Activated T-helper 2 cell treated with anti-CD3 and anti-CD28 coated beads, Interferon-gamma antibody, Interleukin-2, Interleukin-4, amounts not matched to agents 10 μg/mL and 5 μg/mL and 100 μg/mL, durations not matched to agents 14 hours and 24 hours and 36 hours (primary cell): ENCODE measurements at places on chromosomes 1 and 21. TPM values are rescaled to one million over a fixed set of nuclear protein-coding genes. Genes with fewer than 3 reads are reported as not detected.

GRCh38 chr1:158055854-158056253 is 62.4 kb downstream of the KIRREL1 start:
- no peaks in the 10 kb centered on the region for H3K36me3 ChIP-seq
- H3K4me3 ChIP-seq = no peak overlapping the region
- no peak overlapping the region for H3K27ac ChIP-seq
- no peak for DNase-seq
- H3K27me3 ChIP-seq = no peaks in the 10 kb centered on the region
- no peaks in the 10 kb centered on the region for H3K4me1 ChIP-seq

GRCh38 chr1:218351391-218352074 is 6.4 kb downstream of the TGFB2 start:
- no peak overlapping the region for H3K27ac ChIP-seq
- no peak overlapping the region for H3K4me3 ChIP-seq
- DNase-seq = no peak
- H3K36me3 ChIP-seq = no peaks in the 10 kb centered on the region
- peaks cover 66% of the 10 kb centered on the region for H3K27me3 ChIP-seq
- peaks cover 19% of the 10 kb centered on the region for H3K4me1 ChIP-seq

DNA sequence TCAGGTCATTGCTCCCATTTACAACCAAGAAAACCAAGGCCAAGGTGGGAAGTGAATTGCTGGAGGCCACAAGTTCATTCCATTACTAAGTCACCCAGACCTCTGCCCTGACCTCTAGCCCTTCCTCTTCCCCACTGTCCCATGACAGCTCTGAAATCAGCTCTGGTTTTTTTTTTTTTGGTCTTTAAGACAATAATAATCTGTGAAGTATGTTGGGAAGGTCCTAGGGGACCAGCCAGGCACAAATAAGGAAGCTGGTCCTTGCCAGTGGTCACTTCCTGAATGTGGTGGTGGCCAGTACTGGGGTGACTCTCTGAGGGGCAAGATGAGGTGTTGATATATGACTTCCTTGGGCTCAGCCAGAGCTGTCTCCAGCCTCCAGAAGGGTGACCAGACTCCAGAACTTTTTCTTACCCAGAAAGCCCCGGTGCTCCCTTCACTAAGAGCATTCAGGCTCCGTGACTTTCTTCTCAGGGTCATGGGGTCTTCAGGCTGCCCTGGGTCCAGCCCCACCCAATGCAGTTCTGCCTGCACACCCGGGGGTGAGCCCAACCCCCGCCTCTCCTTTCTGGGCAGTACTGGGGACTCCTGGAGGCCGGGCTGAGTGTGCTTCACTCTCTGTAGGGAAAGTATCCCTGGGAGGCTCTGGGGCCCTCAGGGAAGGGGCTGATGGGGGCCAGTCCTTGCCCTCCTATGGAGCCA is 159.6 kb downstream of the PTPRU start:
- DNase-seq = no peak
- H3K27me3 ChIP-seq = no peaks in the 10 kb centered on the region
- H3K4me1 ChIP-seq = no peaks in the 10 kb centered on the region
- H3K36me3 ChIP-seq = no peaks in the 10 kb centered on the region
- no peak overlapping the region for H3K4me3 ChIP-seq

Gene SLFNL1
- total RNA-seq = 0.14 and 0.18 TPM in 2 replicates

Gene NEK2
- total RNA-seq = 21.8 and 24.1 TPM in 2 replicates

Gene CYP4X1
- not detected in 2 replicates for total RNA-seq

- peak; percentile 73 for DNase-seq
- peaks cover 70% of the 10 kb centered on the region for H3K36me3 ChIP-seq
- peak overlapping the region; percentile 97 for H3K27ac ChIP-seq
- H3K27me3 ChIP-seq = no peaks in the 10 kb centered on the region
Measured at GRCh38 chr1:52403566-52404115, 582 bp downstream of the ORC1 start.

- no peak overlapping the region for H3K27ac ChIP-seq
- no peaks in the 10 kb centered on the region for H3K27me3 ChIP-seq
- no peaks in the 10 kb centered on the region for H3K36me3 ChIP-seq
Measured at GRCh38 chr21:19844334-19844733, 1153.9 kb upstream of the NCAM2 start.

Gene LCE2A
- total RNA-seq = not detected in 2 replicates

- H3K27ac ChIP-seq = no peak overlapping the region
- DNase-seq = peak; percentile 62
- H3K4me3 ChIP-seq = no peak overlapping the region
- no peaks in the 10 kb centered on the region for H3K27me3 ChIP-seq
- H3K36me3 ChIP-seq = no peaks in the 10 kb centered on the region
- peaks cover 8% of the 10 kb centered on the region for H3K4me1 ChIP-seq
Measured at GRCh38 chr1:3618881-3619671, 5.7 kb upstream of the TPRG1L start.

GRCh38 chr1:112754116-112754628 is 39.0 kb upstream of the PPM1J start:
- H3K4me1 ChIP-seq = no peaks in the 10 kb centered on the region
- peaks cover 12% of the 10 kb centered on the region for H3K27me3 ChIP-seq
- H3K4me3 ChIP-seq = no peak overlapping the region

DNA sequence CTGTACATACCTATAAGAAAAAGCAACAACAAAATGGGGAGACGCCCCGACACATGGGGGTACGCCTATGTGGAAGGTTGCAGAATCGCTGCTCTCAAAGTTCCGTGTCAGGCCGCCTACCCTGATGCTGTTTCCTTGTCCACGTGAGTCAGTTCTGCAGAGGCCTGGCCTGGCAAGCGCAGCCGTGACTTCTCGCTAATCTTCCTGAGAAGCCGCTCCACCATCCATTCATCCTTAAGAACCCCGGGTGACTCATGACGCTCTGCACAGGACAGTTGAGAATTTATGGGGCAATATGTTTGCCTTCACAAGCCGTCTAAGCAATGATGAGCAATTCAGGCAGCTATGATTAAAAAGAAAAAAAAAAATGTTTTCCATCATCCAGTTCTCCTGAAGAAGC is 122.3 kb upstream of the TMPRSS2 start:
- peaks cover 1% of the 10 kb centered on the region for H3K27me3 ChIP-seq
- no peak overlapping the region for H3K27ac ChIP-seq
- DNase-seq = no peak
- H3K36me3 ChIP-seq = no peaks in the 10 kb centered on the region

Gene CSF3R
- 0.11 and 0.62 TPM in 2 replicates for total RNA-seq

Gene ATP1A2
- not detected in 2 replicates for total RNA-seq

DNA sequence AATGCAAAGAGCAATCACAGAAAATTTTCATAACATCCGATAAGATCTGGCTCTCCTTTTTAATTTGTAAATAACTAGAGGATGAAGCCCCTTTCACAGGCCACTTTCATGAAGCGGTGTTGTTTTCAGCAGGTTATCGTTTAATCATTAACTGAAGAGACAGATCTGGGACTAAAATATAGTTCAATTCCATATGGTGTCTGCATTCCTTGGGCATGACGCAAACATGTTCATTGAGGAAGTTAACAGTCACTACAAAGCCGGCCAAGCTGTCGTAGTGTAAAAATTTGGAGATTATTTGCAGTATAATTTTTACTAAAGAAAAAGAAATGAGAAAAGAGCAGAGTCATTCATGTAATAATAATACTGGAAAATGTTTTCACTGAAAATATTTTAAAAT is 565.2 kb upstream of the ADAMTS5 start:
- H3K4me3 ChIP-seq = no peak overlapping the region
- no peak for DNase-seq
- no peaks in the 10 kb centered on the region for H3K36me3 ChIP-seq
- no peaks in the 10 kb centered on the region for H3K4me1 ChIP-seq
- no peak overlapping the region for H3K27ac ChIP-seq

DNA sequence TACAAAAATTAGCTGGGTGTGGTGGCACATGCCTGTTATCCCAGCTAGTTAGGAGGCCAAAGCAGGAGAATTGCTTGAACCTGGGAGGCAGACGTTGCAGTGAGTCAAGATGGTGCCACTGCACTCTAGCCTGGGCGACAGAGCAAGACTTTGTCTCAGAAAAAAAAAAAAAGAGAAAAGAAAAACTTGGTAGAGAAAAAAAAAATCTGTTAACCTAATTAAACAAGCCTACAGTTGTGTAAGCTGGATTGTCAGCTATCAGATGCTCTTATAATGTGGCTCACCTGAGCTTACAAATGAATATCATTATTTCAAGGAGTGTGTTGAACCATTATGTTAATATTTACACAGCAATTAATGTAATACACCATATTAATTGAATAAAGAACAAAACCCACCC is 26.4 kb upstream of the EYA3 start:
- H3K36me3 ChIP-seq = no peaks in the 10 kb centered on the region
- peaks cover 52% of the 10 kb centered on the region for H3K27me3 ChIP-seq
- H3K4me1 ChIP-seq = peaks cover 20% of the 10 kb centered on the region

DNA sequence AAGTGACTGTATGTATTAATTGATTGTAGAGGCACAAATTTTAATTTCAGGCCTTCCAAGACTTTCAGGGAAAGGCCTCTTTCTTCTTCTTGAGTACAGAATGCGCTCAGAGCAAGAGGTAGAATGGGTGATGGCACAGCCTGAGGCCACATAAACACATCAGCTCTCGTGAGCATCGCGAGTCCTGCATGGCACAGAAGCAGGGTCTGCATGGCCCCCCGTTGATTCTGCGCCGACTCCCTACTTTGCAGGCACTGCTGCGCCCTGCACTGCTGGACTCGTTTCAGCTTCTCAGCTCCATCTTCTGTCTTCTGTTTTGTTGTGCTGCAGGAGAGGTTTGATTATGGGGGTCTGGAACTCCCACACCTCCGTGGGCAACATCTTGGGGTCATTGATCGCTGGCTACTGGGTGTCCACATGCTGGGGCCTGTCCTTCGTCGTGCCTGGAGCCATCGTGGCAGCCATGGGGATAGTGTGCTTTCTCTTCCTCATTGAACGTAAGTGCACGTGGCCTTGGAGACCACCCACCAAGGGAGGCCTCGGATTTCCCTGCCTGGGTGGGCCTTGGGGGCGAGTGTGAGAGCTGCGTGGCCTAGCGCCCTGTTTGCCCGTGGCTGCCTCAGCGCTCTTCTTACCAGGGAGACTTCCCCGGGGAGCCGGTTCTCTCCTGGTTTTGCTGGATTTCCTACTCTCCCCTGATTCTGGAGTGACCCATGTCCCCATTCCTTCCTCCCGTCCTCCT is 29.6 kb downstream of the SLC37A1 start:
- no peak for DNase-seq
- H3K27ac ChIP-seq = no peak overlapping the region
- no peak overlapping the region for H3K4me3 ChIP-seq
- H3K27me3 ChIP-seq = no peaks in the 10 kb centered on the region

DNA sequence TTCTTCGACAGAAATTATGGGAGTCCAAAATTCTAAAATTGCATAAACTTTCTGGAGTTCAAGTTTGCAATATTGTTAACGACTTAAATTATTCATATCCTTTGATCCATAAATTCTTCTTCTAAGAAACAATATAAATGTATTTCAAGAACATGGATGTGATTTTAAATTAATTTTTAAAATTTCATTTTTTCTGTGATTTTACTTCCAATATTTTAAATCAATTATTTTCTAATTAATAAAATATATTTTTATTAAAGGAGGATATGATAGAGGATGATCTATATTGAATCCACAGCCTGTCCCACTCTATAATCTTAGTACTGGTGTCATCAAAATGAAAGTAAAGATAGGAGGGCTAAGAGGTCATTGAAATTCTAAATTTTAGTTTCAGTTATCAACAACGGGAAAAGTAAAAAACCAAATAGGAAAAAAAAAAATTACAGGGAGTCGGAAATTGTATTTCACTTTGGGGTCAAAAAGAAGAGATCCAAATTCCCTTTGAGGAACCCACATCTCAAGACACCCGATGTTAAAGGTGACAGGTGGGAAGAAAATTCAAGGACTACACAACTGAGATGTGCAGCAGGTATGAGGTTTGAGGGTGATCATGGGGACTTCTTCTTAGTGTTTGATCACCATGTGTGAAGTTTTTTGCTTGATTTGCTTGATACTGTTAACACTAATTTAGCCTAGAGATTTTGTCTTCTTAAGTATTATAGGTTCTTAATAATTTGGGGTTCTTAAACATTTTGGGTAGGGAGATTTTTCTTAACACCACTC is 154.8 kb upstream of the RGS18 start:
- no peaks in the 10 kb centered on the region for H3K36me3 ChIP-seq
- no peaks in the 10 kb centered on the region for H3K4me1 ChIP-seq
- no peak overlapping the region for H3K27ac ChIP-seq
- no peaks in the 10 kb centered on the region for H3K27me3 ChIP-seq
- no peak overlapping the region for H3K4me3 ChIP-seq

- H3K27me3 ChIP-seq = no peaks in the 10 kb centered on the region
- no peak for DNase-seq
- H3K27ac ChIP-seq = peak overlapping the region; percentile 78
- H3K36me3 ChIP-seq = no peaks in the 10 kb centered on the region
- no peak overlapping the region for H3K4me3 ChIP-seq
Measured at GRCh38 chr1:160836561-160836960, 26.1 kb downstream of the CD244 start.

Gene NDUFS5
- 173 and 188 TPM in 2 replicates for total RNA-seq

Gene CNIH4
- total RNA-seq = 60.2 and 60.7 TPM in 2 replicates

Gene TIE1
- 2.9 and 3.1 TPM in 2 replicates for total RNA-seq

GRCh38 chr1:206796981-206797402 is 24.7 kb upstream of the IL10 start:
- no peak for DNase-seq
- H3K27me3 ChIP-seq = peaks cover 11% of the 10 kb centered on the region
- no peak overlapping the region for H3K4me3 ChIP-seq
- H3K36me3 ChIP-seq = peaks cover 3% of the 10 kb centered on the region

Gene KCNA3
- 24.0 and 24.4 TPM in 2 replicates for total RNA-seq

DNA sequence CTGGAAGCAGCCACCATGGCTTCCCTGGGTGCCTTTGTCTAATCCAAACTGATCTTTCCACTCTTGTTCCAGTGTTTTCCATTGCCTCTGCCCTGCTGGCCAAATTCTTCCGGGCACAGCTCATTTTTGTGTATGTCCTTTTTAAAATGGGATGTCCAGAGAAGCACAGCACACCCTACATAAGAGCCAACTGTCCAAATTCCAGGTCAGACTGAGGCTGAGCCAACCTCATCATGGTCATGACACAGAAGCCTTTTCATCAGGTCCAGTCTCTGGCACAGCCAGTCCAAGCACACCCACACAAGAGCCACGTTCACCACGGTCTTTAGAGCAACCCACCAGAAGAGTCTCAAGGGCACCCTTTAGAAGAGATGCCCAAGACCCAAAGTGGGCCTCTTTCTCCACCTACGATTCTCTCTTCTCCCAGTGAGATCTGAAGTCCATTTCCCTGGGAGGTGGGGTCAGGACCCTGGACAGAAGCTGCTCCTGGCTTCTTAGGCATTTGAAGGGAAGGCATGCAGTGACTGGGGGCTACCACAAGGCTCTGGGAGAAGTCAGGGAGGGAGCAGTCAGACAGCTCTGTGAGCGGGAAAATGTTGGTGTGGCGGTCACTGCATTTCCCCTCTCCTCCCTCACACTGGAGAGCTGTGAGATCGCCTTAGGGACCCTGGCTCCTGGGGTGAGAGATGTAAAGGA is 53.2 kb downstream of the SYT2 start:
- H3K4me3 ChIP-seq = no peak overlapping the region
- no peak overlapping the region for H3K27ac ChIP-seq
- no peak for DNase-seq
- no peaks in the 10 kb centered on the region for H3K4me1 ChIP-seq
- no peaks in the 10 kb centered on the region for H3K36me3 ChIP-seq
- H3K27me3 ChIP-seq = peaks cover 25% of the 10 kb centered on the region
